ENCODE measurements at places on chromosomes 6 and 20. TPM values are rescaled to one million over a fixed set of nuclear protein-coding genes. Genes with fewer than 3 reads are reported as not detected.

- no peak for DNase-seq
Observed at GRCh38 chr6:125656287-125656870, 93.1 kb upstream of the HEY2 start.

GRCh38 chr20:47202733-47203667 lies 153.5 kb downstream of the ZMYND8 start:
- DNase-seq, result no peak

DNA sequence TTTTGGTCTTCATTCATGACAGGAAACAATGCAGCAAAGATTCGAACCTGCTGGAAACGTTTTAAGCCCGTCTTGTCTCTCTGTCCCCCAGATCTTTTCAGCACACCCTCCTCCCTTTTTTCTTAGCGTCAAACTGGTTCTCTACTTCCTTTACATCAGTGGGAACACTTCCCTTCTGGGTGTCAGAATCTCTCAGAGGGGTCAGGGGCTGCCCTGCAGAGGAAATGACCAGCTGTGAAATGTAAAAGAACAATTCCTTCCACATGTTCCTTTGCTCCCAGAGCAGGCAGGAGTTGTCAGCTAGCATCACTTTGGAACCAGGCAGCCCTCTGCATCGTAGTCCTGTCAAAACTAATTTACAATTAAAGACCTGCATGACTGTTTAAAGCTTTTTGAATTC lies 619.0 kb downstream of the TFAP2A start:
- no peak for DNase-seq

DNA sequence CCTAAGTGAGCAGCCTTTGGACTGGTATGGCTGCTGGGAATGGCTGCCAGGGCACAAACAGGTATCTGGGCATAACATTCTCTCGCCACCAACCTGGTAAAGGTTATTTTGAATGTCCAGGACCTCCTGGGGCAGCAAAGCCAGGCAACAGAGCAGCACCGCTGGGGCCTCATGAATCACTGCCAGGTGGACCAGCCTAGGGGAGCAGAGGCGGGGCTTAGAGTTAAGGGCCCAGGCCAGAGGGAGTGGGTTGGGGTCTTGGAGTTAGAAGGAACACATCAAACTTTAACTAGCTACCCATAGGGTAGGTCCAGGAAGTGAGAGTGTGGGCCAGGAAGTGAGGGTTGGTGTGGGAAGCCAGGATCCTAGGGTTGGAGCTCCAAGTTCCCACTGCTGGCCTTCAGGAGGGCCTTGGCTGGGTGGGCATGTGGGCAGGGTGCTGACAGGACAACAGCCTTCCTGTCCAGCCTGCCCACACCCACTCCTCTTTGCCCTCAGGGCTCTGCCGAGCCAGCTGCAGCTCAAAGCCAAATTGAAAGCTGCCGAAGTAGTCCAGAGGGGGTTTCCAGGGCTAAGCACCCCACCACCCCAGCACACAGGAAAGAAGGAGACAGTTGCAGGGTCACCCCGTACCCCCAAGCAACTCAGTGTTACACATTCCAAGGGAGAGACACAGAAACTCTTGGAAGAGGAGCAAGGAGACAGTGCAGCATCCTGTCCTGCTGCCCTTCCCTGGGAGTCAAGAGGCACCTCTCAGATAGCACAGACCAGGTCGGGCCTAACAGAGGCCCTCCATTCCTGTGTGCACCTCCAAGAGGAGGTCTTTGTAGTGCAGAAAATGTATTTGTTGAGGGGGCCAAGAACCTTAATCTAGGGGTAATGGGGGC lies 2.6 kb downstream of the NFKBIE start:
- DNase-seq, result no peak

GRCh38 chr6:166955121-166955864 lies 1.1 kb downstream of the RNASET2 start:
- DNase-seq, result no peak

- DNase-seq, result no peak
Observed at GRCh38 chr6:111666847-111667246, 61.2 kb upstream of the TRAF3IP2 start.

- DNase-seq, result no peak
Observed at GRCh38 chr20:34896086-34896621, 19.7 kb downstream of the ACSS2 start.

Gene ECT2L
- not detected for total RNA-seq
